ENCODE measurements at places on chromosomes 2 and 18.
A peak's percentile ranks its signal among the peaks of the same experiment; 100 is the strongest.

GRCh38 chr2:138364554-138365162, 136.9 kb upstream of the SPOPL start:
- no peak for DNase-seq

GRCh38 chr2:31317396-31317795, 83.4 kb downstream of the EHD3 start:
- no peak for DNase-seq

DNA sequence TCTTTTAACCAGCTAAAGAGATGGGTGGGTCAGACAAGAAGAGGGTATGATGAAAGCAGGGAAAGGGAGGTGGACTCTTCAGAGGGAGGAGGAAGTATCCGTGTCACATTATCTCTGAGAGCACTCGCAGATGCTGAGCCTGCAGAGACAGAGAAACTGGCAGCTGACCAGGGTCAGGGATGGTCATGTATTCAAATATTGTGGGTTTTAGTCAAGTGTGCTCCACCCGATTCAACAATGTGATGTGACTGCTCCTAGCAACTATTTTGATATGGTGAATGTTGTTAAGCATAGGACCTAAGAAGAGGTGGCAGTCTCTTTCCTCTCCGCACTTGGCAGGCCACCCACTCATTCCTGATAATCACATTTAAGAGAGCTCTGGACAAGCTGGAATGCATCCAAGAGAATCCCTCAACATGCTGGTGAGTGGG, 1.3 kb upstream of the CLIP4 start:
- no peak for DNase-seq

- no peak for DNase-seq
Observed at GRCh38 chr2:232001073-232001472, 39.6 kb downstream of the DIS3L2 start.

GRCh38 chr2:8544786-8545694, 136.8 kb upstream of the ID2 start:
- DNase-seq: peak; percentile 94

DNA sequence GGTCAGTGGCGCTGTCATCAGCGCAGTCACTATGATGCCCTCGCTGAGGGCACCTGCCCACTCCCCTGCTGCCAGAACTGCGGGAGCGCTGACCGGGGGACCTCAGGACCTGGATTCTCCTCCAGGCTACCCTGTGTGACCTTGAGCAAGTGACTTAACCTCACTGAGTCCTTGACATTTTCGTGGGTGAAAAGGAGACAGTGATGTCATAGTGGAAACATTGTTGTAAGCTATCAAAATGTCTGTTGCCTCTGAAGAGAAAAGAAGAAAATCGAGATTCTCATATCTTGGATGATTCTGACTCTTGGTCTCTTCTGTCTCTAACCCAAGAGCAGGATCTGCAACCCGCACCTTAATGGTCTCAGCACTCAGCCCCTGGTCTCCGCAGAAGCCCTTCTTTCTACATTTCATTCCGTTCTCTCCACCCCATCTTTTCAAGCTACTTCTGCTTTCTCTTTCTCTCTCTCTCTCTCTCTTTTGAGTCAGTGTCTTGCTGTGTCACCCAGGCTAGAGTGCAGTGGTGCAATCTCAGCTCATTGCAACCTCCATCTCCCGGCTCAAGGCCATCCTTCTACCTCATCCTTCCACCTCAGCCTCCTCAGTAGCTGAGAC, 978 bp upstream of the TUBA4A start:
- peak; percentile 49 for DNase-seq

- DNase-seq: no peak
Observed at GRCh38 chr2:172701250-172701649, 34.4 kb upstream of the RAPGEF4 start.

GRCh38 chr2:162242586-162243280, 512 bp downstream of the FAP start:
- DNase-seq: no peak

- DNase-seq: no peak
Observed at GRCh38 chr2:21260311-21260710, 136.5 kb downstream of the TDRD15 start.

DNA sequence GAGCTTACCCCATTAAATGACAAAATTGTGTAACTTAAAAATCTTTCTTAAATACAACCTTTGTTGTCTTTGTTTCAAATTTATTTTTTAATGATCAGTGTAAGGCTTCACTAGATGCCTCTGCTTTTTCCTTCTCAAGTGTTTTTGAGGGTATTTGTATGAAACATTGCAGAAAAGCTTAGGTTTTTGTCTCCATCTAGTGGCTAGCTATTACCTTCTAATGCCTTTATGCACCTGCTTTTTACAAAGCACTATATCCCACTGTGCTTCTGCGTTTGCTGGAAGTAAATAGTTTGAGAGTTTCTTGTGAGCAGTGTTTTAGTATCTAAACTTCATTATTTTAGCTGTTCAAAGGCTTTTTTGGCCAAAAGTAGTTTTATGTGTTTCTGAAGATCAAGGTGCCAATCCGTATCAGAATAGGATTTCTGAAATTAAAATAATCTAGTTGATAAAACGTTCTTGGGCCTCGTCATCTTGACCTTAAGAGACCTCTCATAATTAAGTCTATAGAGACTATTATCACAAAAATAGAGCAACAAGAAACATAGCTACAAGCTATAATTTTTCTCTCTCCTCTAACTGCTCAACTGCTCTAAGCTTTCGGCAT, 47.0 kb downstream of the IWS1 start:
- no peak for DNase-seq

DNA sequence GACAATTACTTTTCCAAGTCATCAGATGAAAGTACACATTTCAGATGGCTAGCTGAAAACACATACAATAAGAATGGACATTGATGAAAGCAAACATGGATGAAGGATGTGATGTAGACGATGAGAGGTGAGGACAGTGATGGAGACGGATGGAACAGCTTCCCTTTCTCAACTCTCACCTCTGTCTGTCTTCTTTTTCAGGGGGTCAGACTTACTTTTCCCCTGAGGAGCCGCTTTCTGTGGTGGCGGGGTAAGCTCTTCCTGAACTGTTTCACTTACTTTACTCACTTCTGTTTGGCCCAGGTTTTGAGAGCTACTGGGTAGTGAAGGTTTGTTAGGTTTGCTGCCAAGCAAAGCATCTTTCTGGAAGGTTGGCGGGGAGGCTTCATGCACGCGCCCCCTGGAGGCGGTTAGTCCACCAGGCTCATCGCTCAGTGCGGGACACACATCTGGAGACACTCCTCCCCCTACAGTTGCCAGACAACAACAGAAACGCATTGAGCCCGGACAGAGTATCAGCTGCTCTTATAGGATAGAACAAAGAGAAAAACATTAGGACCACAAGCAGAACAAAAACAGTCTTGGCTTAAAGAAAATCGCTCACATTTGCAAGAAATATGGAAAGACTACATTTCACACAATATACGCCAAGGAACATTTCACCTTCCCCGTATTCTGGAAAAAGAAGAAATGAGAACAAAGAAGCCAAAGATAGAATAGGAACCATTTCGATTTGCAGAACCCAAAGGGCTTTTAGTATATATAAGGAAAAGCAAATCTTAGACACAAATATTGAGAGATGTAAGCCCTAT, 90.5 kb downstream of the MYOM1 start:
- peak; percentile 87 for DNase-seq

GRCh38 chr18:50654658-50655550, 95.0 kb downstream of the MAPK4 start:
- no peak for DNase-seq

GRCh38 chr2:1744151-1744445, 217 bp downstream of the PXDN start:
- DNase-seq: peak; percentile 22

DNA sequence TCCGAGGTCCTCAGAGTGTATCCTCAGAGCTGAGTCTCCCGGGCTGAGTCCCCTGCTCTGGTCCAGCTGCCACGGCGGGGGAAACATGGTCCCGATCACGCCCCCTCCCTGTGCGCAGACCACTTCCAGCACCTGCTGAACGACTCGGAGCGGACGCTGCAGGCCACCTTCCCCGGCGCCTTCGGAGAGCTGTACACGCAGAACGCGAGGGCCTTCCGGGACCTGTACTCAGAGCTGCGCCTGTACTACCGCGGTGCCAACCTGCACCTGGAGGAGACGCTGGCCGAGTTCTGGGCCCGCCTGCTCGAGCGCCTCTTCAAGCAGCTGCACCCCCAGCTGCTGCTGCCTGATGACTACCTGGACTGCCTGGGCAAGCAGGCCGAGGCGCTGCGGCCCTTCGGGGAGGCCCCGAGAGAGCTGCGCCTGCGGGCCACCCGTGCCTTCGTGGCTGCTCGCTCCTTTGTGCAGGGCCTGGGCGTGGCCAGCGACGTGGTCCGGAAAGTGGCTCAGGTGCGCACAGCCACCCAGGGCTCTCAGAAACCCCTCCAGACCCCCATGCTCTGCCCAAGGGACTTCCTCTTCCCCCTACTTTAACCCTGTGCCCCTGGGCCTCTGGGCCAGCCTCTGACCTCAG, 26.7 kb downstream of the GPC1 start:
- DNase-seq: peak; percentile 1

- no peak for DNase-seq
Observed at GRCh38 chr2:195658541-195658890, 1.5 kb downstream of the SLC39A10 start.

GRCh38 chr18:39072970-39073369, 1507.4 kb upstream of the CELF4 start:
- DNase-seq: no peak

GRCh38 chr2:29108225-29108624, 7.0 kb upstream of the CLIP4 start:
- no peak for DNase-seq

- peak; percentile 65 for DNase-seq
Observed at GRCh38 chr2:111121028-111121827, 514 bp downstream of the BCL2L11 start.

- DNase-seq: no peak
Observed at GRCh38 chr2:200590090-200590489, 4.3 kb downstream of the AOX1 start.

DNA sequence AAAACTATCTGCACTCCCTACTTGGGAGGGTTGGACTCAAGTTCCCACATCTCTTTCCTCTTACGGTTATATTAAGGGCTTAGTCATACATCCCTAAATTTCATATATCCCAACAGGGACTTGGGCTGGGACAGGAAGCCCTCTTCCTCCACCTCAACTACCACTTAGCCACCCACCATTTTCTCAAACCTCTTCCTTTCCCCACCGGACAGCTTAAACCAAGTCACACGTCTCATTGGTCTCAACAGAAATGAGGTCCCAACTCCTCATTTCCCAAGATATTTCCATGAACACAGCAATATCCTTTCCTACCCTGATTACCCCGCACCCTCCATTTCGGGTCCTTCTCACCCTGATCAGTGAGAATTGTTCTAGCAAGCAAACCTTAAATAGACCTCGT, 736 bp downstream of the ZSCAN30 start:
- no peak for DNase-seq

DNA sequence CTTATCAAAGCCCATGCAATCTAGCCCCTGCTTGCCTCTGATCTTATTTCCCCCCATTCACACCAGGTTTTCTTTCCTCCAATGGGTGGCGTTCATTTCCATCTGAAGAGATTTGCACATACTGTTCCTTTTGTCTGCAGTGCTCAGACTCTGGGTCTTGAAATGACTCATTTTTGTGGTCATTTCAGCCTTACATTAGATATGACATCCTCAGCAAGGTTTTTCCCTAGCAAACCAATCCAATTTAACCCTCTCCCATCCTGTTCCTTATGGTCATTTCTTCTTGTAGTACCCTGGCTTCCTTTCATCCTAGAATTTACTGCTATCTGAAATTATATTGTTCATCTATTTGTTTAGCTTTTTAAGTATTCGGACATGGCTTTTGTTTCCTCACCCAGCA, 42.5 kb upstream of the SCN1A start:
- DNase-seq: no peak

DNA sequence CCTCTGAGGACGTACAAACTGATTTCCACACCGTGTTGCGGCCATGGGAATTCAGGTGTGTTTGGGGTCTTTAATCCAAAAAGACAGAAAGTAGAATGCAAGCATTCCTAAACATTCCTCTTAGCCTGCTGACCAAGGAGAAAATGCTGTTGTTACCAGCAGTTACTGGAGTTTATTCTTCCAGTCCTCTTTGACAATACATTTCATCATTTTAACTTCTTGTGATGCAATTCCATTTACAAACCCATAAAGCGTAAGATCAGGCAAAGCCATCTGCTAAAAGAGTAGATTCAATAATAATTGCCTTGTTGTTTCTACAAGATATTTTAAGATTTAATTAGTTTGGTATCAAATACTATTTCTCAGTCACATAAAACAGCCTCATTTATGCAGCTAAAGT, 32.7 kb downstream of the SPIRE1 start:
- no peak for DNase-seq

DNA sequence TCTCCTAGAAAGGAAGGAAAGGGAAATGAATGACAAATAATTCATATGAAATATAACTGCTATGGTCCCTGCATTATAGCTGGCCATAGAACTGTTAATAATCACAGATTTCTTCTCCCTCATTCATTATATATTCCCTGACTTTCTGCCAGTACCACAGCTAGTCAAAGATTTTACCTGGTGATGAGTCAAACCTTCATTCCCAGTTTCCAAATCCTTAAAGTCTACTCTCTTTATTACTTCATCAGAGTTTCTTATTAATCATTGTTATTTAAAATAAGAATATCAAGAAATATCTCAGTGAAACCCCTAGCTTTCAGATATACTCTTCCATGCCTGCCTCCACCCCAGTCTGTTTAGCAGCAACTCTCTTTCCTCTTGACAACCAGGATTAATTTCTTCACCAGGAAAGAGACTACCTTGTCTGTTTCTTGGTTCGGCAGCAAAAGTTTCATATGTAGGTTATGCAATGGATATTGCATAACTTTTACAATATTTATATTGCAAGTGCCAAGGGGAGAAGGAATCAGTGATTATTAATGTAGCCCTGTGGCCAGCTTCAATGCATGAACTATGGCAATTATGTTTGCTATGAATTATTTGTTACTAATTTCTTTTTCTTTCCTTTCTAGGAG, 533.8 kb downstream of the FBXO15 start:
- DNase-seq: no peak

DNA sequence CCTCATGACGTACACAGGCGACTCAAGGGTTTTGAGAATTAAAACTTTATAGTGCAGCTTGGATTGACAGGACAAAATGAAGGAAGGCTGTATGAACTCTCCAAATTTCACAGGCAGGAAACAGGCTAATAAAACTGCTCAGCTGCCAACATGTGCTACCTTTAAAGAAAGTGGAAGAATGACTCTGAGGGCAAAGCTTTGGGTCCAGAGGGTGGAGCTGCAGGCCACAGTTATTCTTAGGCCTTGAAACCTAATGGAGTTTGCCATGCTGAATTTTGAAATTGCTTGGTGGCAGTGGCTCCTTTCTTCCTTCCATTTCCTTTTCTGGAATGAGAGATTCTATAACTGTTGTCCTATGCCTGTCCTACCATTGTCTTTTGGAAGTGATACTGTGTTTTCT, 34.8 kb downstream of the HAT1 start:
- no peak for DNase-seq
